ENCODE measurements at places on chromosomes 2 and 18.

GRCh38 chr18:9016633-9017166, 85.8 kb upstream of the NDUFV2 start:
- DNase-seq, result no peak

DNA sequence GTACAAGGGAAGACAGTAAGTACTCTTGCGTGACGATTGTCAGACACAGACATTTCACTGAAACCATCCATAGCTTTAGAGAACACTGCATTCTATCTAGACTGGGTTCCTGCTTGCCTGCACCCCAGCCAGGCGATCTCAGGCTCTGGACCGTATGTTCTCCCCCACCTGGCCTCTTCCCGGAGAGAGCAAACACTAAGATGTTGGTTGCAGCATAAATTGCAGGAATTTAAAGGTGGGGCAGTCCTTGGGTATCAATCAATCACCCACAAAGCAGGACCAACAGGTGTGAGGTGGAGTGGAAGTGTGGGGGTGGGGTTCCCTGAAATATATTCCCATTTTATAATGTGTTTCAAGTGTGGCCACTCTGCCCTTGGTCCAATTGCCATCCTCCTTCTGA, 103.6 kb upstream of the TGFA start:
- no peak for DNase-seq

- no peak for DNase-seq
These were observed 788.4 kb upstream of the SOX11 start for GRCh38 chr2:4903656-4904348.

GRCh38 chr2:160392201-160392600, 101.4 kb downstream of the RBMS1 start:
- no peak for DNase-seq

- peak; percentile 8 for DNase-seq
These were observed 48.1 kb downstream of the AQP12A start for GRCh38 chr2:240739797-240740196.

- DNase-seq, result no peak
These were observed 111.3 kb upstream of the CREB1 start for GRCh38 chr2:207418419-207418818.

- no peak for DNase-seq
These were observed 1348.6 kb upstream of the ACVR2A start for GRCh38 chr2:146496248-146496647.

GRCh38 chr2:200635251-200635650, 49.4 kb downstream of the AOX1 start:
- DNase-seq, result no peak

DNA sequence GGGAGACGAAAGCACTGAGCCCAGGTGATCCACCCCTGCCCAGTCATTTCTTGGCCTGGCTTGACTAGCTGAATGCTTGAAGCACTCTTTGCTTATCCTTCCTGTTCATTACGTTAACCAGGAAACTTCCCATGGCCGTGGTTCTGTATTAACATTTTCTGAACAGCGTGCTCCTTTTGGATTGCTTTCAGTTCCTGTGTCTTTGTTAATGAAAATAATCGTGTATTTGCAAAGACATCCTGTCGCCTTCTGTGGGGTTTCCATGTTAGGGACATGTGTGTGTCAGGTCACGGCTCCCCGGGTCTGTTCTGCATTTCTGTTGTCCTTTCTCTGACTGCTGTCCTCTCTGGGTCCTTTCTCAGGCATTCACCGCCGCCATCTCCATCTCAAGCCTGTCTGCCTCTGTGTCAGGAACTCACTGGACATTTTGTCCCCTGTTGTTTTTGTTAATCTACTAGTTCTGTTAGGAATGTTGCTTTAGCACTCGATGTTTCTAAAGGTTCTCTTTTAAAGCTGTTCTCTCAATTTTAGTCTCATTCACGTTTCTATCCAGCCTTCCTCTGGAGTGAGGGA, 434.1 kb upstream of the HS6ST1 start:
- DNase-seq, result no peak

DNA sequence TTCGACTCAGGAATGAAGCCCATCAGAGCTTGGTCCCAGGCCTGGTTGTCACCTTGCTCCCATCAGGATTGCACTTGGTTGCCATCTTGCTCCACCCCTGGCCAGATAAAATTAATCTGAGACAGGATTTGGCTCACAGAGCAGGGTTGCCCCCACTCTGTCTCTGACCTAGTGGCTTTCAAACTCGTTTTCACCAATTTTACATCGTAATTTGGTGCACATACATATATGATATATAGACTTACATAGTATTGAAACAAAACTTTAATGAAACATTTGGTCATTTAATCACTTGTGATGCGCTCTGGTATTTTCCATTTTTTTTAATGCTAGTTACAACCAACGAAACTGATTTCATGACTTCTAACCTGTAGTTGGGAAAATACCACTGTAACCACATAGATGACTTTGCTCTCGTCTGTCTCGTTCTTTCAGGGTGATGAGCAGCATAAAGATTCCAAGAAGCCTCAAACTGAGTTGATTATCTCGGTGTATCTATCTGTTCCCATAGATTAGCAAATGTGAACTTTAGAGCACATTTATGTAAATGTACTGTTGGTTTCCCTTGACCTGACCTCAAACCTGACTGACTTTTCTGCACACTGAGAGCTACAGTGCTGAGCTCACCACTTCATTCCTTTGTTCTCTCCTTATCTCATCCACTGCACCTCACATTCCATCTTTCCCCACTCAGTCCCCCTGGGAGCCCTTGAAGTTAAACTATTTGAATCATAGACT, 30.5 kb upstream of the PLB1 start:
- no peak for DNase-seq
